NCI-H1694 treated with DMSO at 0.1 percent for 48 hours (cell line): ENCODE measurements at places on chromosomes 12 and 14.

DNA sequence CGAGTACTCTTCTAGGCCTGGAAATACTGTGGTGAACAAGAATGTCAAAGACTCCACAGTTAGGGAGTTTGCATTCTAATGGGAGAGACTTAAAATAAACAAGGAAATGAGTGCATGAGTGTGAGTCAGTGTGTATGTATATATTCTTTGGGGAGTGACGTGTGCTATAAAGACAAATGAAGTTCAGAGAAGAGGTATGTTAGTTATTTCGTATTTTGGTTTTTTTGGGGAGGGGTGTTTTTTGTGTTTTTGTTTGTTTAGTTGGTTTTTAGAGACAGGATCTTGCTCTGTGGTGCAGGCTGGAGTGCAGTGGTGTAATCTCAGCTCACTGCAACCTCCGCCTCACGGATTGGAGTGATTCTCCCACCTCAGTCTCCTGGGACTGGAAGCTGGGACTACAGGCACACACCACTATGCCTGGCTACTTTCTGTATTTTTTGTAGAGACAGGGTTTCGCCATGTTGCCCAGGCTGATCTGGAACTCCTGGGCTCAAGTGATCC is 74.3 kb downstream of the SRGAP1 start:
- no peak for DNase-seq

DNA sequence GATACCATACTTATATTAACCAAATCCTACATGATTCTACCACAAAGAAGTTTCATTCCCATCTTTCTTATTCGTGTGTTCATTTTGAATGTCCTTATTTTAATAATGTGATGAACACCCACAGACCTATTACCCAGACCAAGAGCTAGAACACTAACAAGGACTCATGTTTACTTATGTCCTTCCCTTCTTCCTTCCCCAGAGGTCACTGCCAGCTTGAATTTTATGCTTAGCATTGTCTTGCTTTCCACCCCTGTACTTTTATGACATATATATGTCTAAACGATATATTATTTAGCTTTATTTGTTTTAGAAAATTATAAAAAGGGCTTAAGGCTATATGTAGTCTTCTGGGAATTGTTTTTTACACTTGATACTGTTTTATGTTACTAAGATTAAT is 238.6 kb downstream of the LRIG3 start:
- DNase-seq: no peak

- no peak for DNase-seq
Measured at GRCh38 chr12:109739747-109740693, 26.4 kb downstream of the FAM222A start.

DNA sequence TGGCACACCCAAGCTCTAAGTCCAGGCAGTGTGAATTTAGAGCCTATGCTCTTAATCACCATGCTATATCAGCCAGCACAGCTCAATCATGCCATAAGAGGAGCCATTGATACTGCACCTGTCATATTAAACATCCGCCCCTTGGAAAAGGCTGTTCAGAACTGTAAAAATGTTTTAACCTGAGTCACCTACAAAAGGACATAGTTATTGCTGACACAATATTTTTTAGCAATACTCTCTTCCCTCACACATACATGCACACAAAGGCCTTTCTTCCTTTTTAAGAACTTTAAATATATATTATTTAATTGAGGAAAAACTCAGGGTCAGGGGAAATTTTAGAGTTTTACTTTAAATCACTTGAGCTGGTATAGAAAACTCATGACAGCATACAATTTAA is 83.5 kb upstream of the ATXN7L3B start:
- DNase-seq: no peak

DNA sequence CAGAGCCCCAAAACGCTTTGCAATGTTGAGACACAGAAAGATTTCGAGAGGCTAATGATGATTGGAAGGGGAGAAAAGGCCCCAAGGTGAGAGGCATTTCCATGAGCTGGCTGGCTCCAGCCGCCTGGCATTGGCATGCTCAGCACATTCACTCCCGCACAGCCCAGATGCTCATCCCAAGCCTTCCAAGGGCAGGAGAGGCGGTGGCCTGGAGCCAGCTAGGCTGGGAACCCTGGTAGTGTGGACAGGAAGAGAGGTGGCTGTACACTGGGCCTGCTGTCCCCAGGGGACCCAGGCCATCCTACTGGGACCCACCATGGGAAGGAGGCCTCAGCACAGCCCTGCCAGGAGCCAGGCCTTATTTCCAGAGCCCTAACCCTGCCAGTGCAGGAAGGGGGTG is 72.2 kb downstream of the SPTB start:
- no peak for DNase-seq

- DNase-seq: no peak
Measured at GRCh38 chr12:97177481-97177880, 270.4 kb downstream of the NEDD1 start.

DNA sequence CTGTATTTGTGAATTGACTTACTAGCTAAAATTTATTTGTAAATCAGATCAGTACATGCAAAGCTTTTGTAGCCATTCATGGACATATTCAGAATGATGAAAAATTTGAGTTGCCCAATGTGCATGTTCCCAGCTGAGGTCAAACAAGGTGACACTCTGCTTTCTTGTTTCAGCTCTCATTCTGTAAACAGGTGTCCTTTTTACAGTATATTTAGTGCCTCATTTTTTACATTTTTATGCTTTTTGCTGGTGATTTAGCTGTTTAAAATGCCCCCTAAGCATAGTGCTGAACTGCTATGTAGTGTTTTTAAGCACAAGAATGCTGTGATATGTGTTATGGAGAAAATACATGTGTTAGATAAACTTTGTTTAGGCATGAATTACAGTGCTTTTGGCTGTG is 76.3 kb downstream of the MIA2 start:
- no peak for DNase-seq

DNA sequence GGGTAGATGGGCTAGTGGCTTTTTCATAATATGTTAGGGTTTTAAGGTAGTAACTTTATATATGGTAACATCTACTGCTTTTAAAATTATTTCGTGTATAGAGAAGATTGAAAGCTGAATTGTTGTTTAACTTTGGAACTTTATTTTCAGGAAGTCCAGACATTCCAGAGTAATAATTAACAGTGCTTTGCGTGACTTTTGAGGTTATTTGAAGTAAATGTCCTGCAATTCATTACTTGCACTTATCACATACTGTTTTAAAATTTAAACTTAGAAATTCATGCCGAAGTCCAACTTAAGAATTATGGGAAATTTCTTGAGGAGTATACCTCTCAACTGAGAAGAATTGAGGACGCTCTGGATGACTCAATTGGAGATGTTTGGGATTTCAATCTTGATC is 3.3 kb downstream of the WASHC4 start:
- DNase-seq: no peak

GRCh38 chr12:94721173-94721572 is 70.8 kb upstream of the TMCC3 start:
- DNase-seq: no peak

DNA sequence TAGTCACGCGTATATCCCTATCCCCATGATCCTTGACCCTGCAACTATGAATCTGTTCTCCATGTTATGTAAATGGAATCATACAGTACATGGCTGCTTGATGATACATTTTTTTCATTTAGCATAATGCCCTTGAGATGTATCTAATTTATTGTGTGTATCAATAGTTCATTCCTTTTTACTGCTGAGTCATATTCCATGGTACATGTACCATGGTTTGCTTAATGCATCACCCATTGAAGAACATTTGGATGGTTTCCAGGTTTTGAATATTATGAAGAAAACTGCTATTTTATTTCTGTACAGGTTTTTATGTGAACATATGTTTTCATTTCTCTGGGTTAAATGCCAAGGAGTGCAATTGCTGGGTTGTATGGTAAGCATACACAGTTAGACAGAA is 4.0 kb upstream of the RNASE10 start:
- no peak for DNase-seq

GRCh38 chr12:114944736-114945135 is 260.8 kb upstream of the TBX3 start:
- DNase-seq: no peak

- no peak for DNase-seq
Measured at GRCh38 chr14:85959063-85959462, 429.1 kb downstream of the FLRT2 start.
